Stimulated activated effector memory CD8-positive, alpha-beta T cell treated with anti-CD3 and anti-CD28 coated beads, Interleukin-12 subunit alpha, Interleukin-12 subunit beta, amount 100 ng/mL, for 72 hours (primary cell): ENCODE measurements at places on chromosomes 3 and 15.

DNA sequence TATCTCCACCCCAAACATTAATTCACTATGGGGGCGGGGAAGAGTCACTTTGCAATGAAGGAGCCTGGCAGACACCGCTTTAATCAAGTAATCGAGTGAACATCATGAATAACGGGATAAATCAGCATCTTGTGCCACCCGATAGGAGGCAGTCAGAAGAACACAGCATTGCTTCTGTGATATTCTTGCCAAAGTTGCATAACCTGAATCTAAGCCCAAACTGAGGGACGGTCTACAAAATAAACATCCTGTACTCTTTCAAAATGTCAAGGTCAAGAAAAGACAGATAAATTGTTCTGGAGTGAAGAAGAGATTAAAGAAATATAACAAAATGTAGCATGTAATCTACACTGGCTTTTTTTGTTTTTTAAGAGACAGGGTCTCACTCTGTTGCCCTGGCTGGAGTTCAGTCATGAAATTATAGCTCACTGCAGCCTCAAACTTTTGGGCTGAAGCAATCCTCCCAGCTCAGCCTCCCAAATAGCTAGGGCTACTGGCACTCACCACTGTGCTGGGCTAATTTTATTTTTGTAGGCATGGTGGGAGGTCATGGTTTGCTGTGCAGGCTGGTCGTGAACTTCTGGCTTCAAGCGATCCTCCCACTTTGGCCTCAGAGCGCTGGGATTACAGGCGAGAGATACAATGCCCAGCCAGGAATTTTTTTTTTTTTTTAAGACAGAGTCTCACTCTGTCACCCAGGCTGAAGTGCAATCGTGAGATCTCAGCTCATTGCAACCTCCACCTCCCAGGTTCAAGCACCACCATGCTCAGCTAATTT lies 20.1 kb upstream of the VWA5B2 start:
- no peak for DNase-seq

DNA sequence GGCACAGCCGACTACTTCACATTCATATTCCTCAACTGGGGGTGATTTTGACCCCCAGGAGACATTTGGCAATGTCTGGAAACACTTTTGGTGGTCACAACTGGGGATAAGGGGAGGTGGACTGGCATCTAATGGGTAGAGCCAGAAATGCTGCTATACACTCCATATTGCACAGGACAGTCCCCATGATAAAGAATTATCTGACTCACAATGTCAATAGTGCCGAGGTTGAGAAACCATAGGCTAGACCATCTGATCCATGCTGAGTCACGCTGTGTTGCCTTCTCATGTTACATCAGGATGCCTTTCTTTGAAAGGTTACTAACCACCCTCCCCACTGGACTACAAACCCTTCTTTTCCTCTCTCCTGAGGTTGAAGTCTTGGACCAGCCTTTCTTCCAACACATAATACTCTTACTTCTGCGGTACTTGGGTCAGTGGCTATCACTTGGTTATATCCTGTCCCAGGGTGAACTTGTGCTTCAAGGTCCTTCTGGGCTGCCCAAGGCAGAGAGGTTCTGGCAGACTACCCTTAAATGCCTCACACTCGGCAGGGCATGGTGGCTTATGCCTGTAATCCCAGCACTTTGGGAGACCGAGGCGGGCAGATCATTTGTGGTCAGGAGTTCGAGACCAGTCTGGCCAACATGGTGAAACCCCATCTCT lies 68.8 kb downstream of the CTNNB1 start:
- DNase-seq, result no peak

DNA sequence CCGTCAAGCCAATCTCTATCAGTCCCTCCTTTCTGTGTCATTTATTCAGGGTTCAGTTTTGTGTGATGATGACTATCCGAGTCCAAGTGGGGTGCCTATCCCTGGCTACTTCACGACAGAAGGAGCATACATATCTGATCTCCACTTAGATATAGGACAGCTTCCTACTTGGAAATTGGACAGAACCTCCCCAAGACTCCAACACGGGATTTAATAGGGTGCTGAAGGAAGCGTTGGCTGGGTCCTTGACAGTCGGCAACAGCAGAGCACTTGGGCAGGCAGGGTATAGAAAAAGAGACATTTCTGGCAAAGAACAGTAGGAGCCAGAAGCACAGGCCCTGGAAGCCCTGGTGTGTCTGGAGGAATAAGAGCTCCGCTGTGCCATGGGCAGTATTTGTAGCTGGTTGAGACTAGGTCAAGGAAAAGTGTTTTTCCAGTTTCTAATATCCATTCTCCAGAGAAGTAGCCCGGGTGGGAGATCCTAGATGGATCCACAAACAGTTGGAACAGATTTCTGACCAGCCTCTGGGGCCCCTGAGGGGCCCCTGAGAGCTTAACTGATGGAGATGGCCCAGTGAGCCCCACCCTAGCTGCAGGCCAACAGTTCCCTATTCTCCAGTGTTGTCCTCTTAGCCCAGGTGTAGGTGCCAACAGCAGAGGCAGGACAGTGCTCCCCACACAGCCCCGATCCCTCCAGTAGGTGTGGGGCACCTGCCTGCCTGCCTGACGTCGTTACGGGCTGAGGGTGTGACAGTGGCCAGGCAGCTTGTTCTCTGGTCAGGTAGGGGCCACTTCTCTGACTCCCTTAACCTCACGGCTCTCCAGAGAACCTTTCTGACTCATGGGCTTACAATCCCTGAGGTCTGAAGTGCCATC lies 130.8 kb downstream of the CHCHD6 start:
- DNase-seq, result no peak

DNA sequence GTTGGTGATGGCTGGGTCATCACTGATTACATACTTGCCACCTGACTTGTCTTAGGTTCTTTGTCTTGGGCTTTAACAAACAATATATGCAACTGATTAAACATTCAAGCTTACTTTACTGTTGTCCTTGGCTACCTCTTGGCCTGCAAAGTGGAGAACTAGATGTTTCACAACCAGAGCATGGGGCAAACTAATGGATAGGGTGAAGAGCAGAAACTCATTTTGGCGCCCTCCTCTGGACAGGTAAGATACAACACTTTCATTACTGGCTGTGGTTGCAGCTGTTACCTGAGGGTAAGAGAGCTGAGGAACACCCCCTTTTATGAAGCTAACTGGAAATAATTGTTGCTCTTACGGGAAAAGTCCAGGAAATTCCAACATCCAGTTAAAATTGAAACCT lies 262.1 kb downstream of the NAALADL2 start:
- no peak for DNase-seq

DNA sequence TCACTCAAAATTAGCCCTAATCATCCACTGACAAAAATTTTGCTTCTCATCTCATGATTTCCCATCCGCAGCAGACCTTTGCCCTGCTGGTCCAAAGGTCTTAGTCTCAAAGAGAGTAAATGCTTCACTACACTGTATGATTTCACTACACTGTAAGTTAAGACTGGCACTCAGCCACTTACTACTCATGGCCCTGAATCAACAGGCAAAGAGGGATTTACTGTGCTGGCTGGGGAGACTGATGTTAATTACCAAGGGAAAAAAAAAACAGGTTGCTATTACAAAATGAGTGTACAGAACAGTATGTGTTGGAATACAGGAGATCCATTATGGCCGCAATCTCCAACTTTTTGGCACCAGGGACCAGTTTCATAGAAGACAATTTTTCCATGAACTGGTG lies 214.8 kb downstream of the ZMAT3 start:
- DNase-seq, result no peak

DNA sequence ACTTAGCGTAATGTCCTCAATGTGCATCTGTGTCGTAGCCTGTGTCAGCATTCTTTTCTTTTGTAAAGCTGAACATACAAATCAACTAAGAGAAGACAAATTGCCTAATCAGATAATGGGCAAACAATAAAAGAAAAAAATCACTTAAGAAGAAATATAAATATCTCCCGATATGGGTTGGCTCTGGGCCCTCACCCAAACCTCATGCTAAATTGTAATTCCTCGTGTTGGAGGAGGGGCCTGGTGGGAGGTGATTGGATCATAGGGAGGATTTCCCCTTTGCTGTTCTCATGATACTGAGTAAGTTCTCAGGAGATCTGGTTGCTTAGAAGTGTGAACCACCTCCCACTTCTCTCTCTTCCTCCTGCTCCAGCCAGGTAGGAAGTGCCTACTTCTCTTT lies 285.0 kb upstream of the LYSMD4 start:
- no peak for DNase-seq

DNA sequence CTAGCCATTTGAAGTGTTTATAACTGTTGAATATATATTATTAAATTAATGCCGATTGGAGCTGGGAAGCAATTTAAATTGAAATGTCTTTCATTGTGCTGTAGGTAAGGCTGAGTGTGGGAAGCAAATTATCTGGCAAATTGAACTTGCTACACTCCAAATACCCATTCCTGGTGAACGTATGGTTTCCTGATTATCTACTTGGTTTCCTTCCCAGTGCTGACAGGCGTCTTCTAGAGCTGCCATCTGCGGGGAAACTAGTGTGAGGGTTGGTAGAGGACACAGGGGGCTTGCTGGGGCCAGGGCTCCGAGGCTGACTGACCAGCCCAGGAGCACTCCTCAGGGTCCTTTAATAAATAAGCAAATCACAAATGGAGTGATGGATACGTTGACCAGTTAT lies 581.4 kb upstream of the LMCD1 start:
- no peak for DNase-seq

DNA sequence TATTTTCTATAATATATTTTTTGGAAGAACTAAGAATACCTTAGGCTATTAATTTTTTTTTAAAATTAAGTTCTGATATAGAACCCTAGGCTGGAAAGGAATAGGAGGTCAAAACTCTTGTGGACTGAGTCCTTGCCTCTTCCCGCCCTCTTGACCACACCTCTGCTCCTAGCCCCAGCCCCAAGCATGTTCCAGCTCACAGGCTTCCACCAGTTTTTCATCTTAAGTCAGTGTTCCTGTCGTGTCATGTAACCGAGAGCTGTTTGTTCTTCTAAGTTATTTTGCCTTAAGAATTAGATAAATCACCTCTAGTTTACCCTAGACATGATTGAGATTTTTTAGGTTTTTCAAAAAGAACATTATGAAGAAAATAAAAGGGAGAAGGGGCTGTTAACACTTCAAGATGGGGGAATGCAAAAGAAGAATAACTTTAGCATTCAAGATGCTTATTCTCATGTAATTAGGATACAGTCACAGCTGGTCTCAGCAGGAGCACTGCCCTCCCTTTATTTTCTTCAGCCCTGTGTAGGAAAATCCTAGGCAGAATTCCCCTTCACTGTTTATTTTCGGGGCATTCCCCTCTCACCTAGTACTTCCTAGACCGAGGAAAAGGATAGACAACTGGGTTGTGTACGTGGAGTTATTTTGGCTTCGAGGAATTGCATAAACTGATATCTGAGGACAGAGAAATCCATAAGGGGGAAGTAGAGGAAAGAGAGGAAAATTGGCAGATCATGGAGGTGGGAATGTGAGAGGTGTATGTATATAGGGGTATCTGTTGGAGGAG lies 110.2 kb downstream of the CMSS1 start:
- DNase-seq, result no peak

- peak; percentile 75 for DNase-seq
Observed at GRCh38 chr3:30644615-30645014, 38.2 kb downstream of the TGFBR2 start.

- DNase-seq, result no peak
Observed at GRCh38 chr3:192864941-192865340, 52.7 kb downstream of the MB21D2 start.

- DNase-seq, result no peak
Observed at GRCh38 chr15:61016087-61016486, 213.0 kb downstream of the RORA start.

- DNase-seq, result no peak
Observed at GRCh38 chr3:65979162-65979561, 59.6 kb downstream of the MAGI1 start.

DNA sequence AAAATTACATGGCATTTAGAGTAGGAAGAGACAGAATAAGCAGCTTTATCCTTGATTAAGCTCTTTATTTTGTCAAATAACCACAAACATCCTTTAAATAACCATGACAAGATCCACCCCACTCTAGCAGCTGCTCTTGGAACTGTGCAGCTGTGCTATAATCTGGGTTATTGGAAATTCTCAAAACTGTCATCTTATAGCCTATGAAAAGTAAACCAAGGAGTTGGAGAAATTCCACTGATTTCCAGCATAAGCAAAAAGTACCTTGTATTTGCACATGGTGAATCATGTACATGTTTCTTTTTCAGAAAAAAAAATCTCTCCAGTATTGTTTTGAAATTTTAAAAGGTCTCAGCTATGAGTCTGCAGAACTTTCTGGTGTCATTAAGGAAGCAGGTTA lies 88.8 kb upstream of the ABI3BP start:
- DNase-seq, result no peak

DNA sequence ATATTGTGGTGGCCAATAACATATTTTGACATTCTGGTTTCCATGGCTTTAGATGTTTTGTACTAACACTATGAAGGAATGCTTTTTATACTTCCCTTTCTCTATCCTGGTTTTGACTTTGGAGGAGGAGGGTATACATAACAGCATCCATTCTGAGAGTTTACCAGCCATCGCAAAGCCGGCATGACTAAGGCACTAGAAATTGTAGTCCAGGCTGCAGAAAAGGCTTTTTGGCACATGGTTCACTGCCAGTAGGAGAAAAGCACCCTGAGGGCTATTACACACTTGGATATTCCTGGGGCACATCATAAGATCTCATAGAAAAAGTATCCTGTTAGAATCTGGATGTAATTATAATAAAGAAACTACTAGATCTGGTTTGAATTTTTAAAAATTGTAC lies 101.8 kb downstream of the STT3B start:
- no peak for DNase-seq

DNA sequence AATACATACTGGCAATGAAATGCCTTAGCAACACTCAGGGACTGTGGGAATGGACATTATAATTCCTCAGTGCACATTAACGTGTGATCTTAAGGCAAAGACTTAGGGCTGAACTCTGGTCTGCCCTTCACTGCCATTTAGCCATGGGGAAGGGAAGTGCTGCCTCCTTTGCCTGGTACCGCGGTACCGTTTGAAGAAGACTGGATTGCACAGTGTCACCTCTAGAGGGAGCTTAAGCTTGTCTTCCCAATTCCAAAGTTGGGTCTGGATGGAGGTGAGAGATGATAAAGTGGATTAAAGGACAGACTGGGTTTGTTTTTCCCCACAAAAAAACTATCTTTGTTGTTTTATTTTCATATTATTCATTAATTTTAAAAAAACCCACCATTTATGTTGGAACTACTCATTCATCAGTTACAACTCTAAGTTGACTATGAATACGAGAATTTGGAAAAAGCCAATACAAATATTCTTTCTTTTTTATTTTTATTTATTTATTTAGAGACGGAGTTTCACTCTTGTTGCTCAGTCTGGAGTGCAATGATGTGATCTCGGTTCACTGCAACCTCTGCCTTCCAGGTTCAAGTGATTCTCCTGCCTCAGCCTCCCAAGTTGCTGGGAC lies 60.0 kb upstream of the SYN2 start:
- no peak for DNase-seq

DNA sequence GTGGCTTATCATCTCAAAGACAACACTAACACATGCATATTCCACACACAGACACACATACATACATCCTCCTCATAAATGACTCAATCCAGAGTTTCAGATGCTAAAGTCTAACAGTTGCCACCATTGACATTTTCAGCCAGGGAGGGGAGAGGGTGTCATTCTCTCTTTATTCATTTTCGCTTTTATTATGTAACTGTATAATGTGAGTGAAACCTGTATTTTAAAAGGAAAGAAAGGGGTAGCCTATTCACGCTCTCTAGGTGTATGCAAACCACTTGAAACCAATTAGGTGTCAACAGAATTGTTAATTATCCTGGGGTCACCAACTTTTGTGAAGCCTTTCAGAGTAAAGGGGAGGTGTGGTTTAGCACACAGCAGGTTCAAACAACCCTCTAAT lies 1282.9 kb downstream of the ROBO2 start:
- no peak for DNase-seq
